ENCODE measurements at places on chromosomes 12 and 14.

- no peak for DNase-seq
Observed at GRCh38 chr12:45696049-45696448, 33.5 kb upstream of the ARID2 start.

DNA sequence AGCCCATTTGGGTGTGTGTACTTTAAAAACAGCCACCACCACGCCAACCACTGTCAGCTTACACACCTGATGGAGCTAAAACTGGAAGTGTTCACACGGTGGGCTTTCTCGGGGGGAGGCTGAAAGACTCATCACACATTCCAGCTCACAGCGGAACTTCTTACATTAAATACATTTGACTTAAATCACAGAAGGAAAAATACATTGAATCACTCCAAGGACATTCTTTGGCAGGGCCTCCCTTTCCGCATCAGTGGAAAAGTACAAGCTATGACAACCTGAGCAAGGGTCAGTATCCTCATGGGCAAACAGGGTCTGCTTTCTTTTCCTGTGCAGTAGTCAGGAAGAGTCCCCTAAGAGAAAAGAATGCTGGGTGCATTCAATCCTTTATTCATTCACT is 31.0 kb upstream of the TC2N start:
- DNase-seq, result no peak

- no peak for DNase-seq
Observed at GRCh38 chr12:92234533-92234932, 88.9 kb upstream of the BTG1 start.

GRCh38 chr14:55579724-55580469 is at the start of gene KTN1:
KTN1 (plus strand) TSS chr14:55580207; CDS start chr14:55612049, 31,842 bp downstream.
- peak; percentile 75 for DNase-seq

DNA sequence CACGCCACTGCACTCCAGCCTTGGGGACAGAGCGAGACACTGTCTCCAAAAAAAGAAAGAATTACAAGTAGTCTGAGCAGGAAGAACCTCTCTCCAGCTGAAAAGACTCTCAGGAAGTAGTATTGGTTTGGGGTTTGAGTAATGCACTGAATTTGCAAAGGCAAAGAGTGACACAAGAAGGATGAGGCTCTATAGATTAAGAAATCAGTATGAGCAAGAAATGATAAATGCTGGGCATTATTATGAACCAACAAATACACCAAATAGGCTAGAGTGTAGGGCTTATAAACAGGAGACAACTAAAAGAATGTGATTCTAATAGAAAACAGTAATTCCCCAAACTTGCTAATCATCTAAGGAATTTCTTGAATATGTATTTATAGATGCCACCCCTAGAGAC is 2.6 kb upstream of the SLC35E3 start:
- no peak for DNase-seq

- no peak for DNase-seq
Observed at GRCh38 chr14:93079865-93080403, 35.8 kb downstream of the ITPK1 start.

GRCh38 chr12:3841783-3842182 is 31.4 kb downstream of the PARP11 start:
- no peak for DNase-seq

DNA sequence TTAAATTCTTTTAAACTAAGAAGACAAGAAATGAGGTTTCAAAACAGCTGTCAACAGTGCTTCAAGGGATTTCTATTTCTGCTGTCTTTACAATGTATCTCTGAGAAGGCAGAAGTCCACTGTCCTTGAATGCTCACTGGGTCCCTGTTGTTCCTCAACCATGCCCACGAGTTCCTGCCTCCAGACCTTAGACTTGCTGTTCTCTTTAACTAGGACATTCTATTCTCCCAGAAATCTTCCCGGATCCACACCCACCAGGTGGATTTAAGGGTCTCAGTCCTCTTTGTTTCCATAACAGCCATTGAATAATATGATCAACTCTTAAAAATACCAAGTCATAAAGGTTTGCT is 6.7 kb upstream of the SLC41A2 start:
- no peak for DNase-seq

- no peak for DNase-seq
Observed at GRCh38 chr12:5295151-5295550, 136.8 kb upstream of the NTF3 start.

- DNase-seq, result no peak
Observed at GRCh38 chr14:100306998-100307765, 938 bp upstream of the SLC25A29 start.

Measured in H9 (cell line).